ENCODE measurements at places on chromosomes 7 and 10.

DNA sequence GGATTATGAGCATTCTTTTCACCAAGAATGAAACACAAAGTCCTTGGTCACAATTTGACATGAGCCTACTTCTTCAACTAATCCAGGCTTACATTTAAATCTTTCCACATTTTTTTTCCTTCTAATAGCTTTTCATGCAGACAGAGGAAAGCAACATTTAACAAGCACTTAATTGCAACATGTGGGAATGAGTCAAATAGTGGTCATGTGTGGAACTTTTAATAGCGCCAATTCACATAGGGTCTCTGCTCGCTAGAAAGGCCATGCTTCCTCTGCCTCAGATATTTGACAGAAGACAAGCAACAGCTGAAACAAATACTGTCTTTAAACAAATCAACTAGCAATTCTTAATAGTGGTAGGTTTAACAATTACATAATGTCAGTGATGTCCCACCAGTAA is 285.9 kb upstream of the ETV1 start:
- no peaks in the 10 kb centered on the region for H3K4me1 ChIP-seq
- no peak overlapping the region for H3K27ac ChIP-seq
- no peak for DNase-seq
- H3K4me3 ChIP-seq: no peak overlapping the region
- no peaks in the 10 kb centered on the region for H3K27me3 ChIP-seq

DNA sequence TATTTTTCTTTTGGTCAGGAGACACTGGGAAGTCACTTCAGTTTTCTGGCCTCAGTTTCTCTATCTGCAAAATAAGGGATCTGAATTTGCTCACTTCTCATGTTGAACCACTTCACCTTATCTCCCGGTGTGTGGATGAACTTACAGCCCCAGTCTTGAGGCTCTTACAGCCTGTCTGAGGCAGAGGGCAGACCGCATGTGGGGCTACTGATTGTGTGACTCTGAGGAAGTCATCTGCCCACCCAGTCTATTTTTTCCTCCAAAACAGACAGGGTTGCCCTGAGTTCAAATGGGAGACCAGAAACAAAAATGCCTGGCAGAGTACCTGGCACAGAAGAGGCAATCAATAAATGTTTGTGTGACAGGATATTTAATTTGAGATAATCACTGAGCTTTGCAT is 78.3 kb downstream of the LRMDA start:
- H3K4me3 ChIP-seq: no peak overlapping the region
- no peak for DNase-seq
- H3K27ac ChIP-seq: no peak overlapping the region
- H3K27me3 ChIP-seq: peaks cover 3% of the 10 kb centered on the region
- no peaks in the 10 kb centered on the region for H3K36me3 ChIP-seq
- no peaks in the 10 kb centered on the region for H3K4me1 ChIP-seq

- no peaks in the 10 kb centered on the region for H3K36me3 ChIP-seq
- H3K4me3 ChIP-seq: no peak overlapping the region
- DNase-seq: no peak
- H3K27ac ChIP-seq: no peak overlapping the region
Measured at GRCh38 chr10:80275756-80276155, 13.7 kb downstream of the MAT1A start.

- no peak overlapping the region for H3K4me3 ChIP-seq
- H3K27me3 ChIP-seq: no peaks in the 10 kb centered on the region
- no peak for DNase-seq
- no peaks in the 10 kb centered on the region for H3K4me1 ChIP-seq
- H3K36me3 ChIP-seq: no peaks in the 10 kb centered on the region
Measured at GRCh38 chr10:3844491-3845025, 59.5 kb upstream of the KLF6 start.

All from CD8-positive, alpha-beta memory T cell (primary cell).